ENCODE measurements at places on chromosomes 4 and X.
A peak's percentile ranks its signal among the peaks of the same experiment; 100 is the strongest.

DNA sequence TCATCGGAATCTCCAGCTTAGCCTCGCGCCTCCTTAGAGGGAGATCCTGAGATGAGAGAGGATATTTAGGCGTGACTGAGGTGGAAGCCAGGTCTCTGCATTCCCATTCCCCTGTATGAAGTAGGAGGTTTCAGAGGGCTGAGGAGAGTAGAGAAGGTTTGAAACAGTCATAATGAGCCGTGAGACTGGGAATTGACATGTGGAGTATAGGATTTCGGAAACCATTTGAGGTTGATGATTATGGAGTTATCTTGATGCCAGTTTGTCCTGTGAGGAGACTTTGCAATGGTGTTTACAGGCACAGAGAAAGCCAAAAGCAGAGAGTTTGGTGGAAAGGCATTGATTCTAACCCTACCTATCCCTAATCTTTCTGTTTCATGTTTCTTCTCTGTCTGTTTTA lies 2.0 kb downstream of the CHST7 start:
- no peak for DNase-seq

DNA sequence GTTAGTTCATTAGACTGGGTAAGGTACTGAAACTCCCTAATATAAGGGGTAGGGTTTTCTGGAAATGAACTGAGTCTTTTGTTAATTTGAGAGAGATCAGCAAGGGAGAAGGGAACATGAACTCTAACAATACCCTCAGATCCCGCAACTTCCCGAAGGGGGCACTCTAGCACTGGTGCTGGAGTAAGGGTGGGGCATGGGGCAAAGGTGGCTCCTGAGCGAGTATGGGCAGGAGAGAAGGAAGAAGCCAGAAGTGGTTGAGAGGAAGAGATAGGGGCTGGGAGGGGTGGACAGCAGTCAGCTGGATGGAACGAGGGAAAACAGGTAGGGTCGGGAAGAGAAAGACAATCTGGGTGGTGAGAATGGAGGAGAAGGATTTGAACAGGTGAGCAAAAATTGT lies 183.2 kb upstream of the MAGEE2 start:
- DNase-seq: no peak

- no peak for DNase-seq
These were observed 120.8 kb downstream of the ZNF518B start for GRCh38 chr4:10336471-10336870.

DNA sequence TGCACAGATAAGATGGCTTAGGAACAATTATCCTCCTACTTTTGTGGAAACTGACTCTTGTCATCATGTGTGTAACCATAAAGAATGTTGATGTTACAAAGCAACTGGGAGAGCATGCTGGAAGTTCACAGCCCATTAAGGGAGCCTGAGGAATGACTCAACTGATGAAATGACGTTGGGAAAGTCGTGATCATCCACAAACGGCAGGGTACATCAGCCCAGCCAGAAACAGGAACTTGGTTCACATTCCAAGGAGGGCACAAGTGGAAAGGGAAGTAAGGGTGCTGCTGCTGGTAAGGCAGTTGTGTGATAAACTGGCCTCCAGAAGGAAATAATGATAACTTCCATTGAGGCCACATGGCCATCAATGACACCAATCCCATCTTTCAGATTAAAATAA lies 6.7 kb downstream of the TEC start:
- DNase-seq: no peak

- no peak for DNase-seq
These were observed 36.1 kb downstream of the MID1IP1 start for GRCh38 chrX:38837389-38837788.

DNA sequence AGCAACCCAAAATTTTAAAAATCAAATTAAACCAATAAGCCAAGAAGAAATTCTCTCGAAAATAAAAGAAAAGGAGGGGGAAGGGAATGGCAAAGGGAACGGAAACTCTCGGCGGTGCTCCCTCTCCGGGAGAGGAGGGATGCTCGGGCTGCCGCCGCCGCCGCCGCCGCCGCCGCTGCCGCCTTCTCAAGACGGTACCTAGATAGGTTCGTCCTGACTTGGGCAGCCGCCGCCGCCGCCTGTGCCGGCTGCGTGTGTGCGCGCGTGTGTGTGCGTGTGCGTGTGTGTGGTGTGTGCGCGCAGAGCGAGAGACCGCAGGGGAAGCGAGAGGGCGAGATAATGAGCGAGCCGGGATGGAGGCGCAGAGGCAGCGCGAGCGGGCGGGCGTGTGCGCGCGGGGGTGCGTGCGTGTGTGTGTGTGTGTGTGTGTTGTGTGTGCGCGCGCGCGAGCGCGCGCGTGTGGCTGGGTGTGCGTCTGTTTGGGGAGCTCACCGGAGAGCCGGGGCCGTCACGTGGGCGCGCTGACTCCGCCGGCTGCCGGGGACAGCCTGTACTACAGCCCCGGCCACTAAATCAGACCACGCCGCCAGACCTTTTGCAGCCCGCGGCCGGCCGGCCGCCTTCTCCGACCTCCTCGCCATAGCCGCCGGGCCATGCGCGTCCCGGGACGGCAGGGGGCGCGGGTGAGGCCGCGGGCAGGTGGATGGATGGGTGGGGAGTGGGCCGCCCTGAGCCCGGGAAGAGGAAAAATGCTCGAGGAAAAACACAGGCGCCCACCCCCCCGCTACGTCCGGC lies 111.6 kb downstream of the DHX15 start:
- peak; percentile 64 for DNase-seq

- no peak for DNase-seq
These were observed 33.2 kb downstream of the ARAP2 start for GRCh38 chr4:36211084-36211483.

- DNase-seq: no peak
These were observed 2.4 kb downstream of the PRICKLE3 start for GRCh38 chrX:49183701-49184281.

DNA sequence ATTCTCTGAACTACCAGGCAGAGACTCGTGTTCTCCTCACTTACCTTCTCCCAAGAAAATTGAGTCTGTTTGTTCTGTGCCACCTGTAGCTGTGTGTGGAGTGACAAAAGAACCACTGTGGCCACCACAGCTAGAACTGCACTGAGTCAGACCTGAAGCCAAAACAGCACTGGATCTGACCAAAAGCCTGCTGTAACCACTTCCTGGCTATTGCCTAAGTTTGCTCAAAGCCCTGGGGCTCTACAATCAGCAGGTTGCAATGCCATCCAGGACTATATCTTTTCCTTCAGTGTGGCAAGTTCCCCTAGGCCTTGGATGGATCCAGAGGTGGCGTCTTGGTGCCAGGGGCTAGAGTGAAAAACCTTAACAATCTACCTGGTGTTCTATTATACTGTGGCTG lies 449.1 kb downstream of the FAM133A start:
- DNase-seq: no peak

GRCh38 chr4:148443512-148444295 lies 1.5 kb upstream of the NR3C2 start:
- no peak for DNase-seq

- DNase-seq: no peak
These were observed 481.7 kb upstream of the ATOH1 start for GRCh38 chr4:93346840-93347239.

DNA sequence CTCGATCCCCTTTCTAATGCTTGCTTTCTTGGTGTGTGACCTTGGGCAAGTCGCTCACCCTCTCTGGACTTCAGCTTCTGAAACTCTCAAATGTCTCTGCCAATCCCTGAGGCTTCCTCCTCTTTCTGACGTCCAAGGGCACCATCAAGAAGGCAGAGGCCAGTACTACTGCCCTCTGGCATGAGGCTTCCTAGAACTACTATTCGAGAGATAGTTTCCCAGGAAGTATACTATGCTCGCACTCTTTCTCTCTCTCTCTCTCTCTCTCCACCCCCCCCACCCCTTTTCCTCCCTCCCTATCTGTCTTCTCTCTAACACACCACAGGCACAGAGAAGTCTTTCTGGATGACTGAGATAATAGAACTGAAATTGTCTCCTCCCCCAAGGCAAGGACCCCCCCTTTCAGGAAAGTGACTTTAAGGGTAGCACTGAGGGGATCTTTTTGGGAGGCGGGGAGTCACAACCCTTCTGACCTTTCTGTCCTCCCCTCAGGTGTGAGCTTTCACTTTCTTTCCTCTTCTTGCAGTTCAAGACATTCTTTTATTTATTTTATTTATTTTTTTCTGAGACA lies 20.0 kb upstream of the BCOR start:
- DNase-seq: no peak

DNA sequence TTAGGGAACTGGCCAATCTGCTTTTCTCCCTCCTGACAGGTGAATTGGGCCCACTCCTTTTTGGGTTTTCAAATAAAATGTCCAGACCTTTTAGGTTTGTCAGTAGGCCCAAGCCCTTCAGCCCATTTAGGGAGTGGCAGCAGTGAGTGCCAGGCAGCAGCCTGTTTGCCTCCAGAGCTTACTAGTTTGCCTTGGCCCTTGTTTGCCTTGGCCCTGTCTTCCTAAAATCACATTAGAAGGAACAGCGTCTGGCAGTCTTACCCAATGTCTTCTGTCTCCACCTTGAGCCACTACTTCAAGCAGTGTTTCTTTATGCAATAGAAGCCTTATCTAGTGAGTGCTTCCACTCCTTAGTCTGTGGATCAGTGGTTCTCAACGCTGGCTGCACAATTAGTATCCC lies 117.1 kb downstream of the TMEM164 start:
- DNase-seq: no peak

DNA sequence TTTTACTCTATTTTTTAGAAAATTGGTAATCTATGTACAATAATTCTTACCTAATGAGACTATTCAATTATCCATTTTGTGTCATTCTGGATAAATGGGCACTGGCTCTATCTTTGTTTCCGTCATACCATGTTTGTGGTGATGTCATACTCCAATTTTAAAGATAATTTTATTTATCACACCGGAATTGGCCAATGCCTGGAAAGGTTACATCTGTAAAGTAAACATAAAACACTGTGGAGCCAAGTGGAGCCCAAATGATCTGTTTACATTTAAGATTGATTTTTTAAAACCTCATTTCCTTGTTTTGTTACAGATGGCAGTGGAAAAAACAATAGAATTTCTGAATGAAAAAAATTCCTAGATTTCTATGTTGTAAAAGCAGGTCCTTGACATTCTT lies 120.2 kb upstream of the GPRIN3 start:
- no peak for DNase-seq

GRCh38 chr4:183256756-183257385 lies 63.2 kb downstream of the CLDN22 start:
- DNase-seq: peak; percentile 29

DNA sequence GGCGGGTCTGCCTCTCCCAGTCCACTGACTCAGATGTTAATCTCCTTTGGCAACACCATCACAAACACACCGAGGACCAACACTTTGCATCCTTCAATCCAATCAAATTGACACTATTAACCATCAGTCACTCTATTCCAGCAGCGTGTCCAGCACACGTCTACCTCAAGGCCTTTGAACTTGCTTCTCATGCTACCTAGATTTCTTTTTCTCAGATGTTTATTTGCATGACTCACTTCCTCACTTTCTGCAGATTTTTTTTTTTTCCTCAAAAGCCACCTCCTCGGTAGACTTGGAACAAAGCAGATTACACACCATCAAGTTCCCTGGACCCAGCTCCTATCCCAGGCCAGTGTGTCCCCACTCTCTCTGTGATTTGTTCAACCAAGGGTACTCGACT lies 49.5 kb downstream of the SUPT20HL2 start:
- DNase-seq: no peak

GRCh38 chrX:25810202-25810601 lies 327.9 kb upstream of the MAGEB18 start:
- no peak for DNase-seq

DNA sequence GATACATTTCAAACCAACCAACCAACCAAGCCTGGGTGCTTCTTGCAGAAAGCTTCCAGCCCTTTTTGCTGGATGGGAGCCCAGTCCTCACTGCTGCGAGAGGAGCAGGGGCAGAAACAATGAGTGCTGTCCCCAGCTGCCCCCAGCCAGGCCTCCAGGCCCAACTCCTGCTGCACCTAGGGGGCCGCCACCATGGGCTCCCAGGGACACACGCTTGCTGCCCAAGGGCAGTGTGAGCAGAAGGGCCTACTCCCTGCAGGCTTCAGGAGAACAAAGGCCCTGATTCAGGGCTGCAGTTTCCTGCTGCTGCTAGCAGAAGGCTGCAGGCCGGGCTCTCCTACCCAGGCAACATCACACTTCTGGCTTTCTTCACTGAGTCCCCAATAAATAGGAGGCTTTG lies 37.7 kb upstream of the ENPP6 start:
- DNase-seq: no peak

GRCh38 chr4:168723020-168723419 lies 226.2 kb downstream of the PALLD start:
- no peak for DNase-seq

GRCh38 chr4:77734928-77735327 lies 84.2 kb downstream of the CNOT6L start:
- no peak for DNase-seq

- DNase-seq: no peak
These were observed 3.8 kb downstream of the TCEAL9 start for GRCh38 chrX:103360092-103360491.

DNA sequence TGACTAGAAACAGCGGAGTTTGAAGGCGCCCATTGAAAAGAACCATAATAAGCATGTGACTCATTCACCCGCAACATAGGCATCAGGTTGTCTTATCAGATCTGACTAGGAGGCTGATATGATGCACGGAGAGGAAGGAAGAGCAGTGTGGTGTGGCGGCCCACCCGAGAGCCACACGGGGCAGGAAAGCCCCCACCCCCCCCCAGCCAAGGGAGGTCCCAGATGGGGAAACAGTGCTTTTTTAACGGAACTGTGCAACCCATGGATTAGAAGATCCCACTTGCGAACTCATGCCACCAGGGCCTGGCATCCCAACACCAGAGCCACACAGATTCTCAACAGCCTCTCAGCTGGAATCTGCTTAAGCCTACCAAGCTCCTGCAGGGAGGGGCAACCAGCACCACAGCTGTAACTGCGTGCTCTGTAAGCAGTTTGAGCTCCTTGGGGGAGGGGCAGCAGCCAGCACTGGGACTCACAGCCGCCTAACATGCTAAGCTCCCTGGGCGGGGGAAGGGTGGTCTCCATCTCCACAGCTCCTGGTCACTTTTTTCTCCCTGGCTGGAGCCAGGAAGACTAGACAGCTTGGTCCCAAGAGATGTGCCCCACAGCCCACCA lies 466.2 kb downstream of the PDGFC start:
- no peak for DNase-seq

GRCh38 chr4:39433878-39434492 lies 24.7 kb downstream of the RPL9 start:
- peak; percentile 71 for DNase-seq

DNA sequence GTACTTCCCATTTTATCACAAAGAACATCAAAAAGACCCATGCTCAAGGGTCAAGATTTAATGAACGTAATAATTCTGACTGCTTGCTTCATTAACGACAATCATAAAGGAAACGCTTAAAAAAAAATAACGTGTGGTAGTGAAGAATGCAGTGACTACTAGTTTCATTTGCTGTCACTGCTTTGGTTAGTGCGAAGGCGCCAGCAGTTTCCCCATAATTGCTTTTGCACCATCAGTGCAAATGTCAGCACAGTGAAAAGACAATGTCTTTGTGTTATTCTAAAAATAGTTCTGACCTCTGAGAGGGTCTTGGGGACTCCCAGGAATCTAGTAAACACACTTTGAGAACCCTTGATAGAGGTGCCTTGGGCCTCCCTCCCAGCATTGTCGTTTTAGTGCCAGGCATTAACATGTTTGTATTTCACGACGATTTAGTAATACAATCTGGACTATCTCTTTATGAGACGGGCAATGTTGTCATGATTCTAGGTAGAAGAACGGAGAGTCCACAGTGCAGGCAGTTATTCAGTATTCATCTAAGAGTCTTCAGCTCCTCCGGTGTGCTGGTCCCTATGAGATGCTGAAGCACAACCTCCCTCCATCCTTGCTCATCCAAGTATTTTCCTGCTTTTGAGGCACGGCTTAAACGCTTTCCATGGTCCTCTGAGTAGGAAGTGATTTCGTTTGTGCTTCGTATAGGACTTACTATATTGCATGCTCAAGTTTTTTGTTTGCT lies 71.0 kb downstream of the AFF1 start:
- DNase-seq: no peak

- DNase-seq: peak; percentile 67
These were observed 733.4 kb upstream of the INTU start for GRCh38 chr4:126899331-126899801.
